Left kidney (tissue), 8 donors: ENCODE measurements at places on chromosomes 6 and 20.

- DNase-seq = peak; percentile 77
Observed at GRCh38 chr6:13813621-13814175, 659 bp downstream of the MCUR1 start.

DNA sequence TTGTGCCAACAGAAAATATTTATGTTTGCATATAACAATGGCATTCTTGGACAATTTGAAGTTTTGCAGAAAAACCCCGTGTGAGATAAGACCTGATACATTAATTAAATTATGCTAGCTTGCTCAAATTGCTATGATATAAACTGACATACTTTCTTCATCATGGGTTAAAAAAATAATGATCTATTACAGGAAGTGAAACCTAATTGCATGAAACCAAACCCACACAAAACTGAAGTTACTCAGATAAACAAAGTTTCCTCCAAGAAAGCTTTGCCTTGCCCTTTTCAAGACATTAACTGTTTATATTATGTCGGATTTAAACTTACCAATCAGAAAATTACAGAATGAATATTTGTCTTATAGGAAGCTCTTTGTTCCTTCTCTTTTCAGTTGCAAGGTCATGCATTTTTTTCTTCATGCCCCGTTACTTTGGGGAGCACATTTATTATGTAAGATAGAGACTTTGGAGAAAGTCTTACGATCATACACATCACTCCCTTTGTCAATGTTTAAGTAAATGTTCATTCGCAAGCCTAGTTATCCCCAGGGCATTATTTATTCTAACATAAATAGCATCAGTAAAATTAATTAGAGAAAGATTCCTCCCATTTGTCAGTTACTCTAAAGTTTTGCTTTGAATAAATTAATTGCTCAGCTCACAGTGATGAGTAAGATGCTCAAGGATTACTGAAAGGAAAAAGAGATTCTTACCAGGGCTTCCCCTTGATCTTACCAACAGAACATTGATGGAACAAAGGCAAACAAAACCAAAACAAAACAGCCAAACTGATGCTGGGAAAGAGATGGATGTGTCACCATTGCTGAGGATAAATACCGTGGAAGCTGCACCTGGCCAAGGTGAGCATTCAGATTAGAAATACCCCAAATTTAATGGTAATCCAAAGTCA is 14.8 kb upstream of the TMEM244 start:
- no peak for DNase-seq

GRCh38 chr6:87815449-87815848 is 113.4 kb upstream of the AKIRIN2 start:
- no peak for DNase-seq

DNA sequence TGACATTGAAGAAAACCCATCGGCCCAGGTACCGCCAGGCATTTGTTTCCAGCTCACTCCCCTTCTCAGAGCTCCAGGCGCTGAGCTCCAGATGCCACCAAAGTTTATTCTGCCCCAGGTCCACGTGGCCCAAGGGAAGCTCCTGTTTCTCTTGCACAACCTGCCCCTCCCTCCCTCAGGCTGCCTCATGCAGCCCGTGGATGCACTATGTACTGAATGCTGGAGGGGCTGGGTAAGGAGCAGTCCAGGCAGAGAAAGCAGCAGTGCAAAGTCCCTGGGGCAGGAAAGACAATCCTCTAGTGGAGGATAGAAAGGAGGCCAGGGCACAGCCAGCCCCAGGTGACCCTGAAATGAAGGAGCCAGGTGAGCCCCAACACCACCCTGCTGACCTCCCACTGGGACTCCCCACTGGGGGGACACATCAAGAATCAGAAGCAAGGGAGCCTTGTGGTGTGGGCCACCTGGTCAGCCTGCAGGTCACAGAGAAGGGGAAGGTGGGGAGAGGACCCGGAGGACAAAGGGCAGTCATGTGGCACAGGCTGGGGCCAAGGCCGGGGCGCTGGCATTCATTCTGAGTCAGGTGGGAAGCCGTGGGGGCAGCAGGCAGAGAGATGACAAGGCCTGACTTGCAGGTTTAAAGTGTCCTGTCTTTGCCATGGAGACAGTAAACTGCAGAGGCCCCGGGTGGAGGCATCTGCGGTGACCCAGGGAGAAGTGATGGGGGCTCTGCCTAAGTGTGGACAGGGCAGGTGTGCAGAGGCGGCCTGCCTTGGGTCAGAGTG is 230.1 kb downstream of the PREX1 start:
- no peak for DNase-seq

DNA sequence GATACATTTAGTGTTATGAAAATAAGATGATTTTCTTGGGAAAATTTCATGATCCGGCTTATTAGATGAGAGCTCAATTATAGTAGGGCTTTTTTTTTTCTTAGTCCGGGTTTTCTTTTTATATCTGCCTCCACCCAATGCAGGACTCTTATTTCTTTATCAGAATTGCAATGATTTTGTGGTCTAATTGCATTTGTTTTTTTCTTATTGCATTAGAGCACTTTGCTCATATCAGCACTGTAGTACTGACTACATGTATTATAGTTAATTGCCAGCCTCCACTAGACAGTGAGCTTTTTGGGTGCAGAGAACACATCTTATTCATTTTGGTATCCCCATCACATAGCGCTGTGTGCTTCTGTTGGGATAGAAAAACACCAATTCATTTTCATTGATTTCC is 50.0 kb downstream of the FBXO5 start:
- DNase-seq = no peak
